ENCODE measurements at places on chromosomes 3 and 15. TPM values are rescaled to one million over a fixed set of nuclear protein-coding genes. Genes with fewer than 3 reads are reported as not detected.

The ACKR4 gene
- not detected for total RNA-seq

The TMEM40 gene
- not detected for total RNA-seq

The MAGEL2 gene
- 0.16 TPM for total RNA-seq

The RHCG gene
- total RNA-seq = not detected

The VIPR1 gene
- not detected for total RNA-seq

The KIF15 gene
- total RNA-seq = 0.47 TPM

The SMAD6 gene
- 3.5 TPM for total RNA-seq

The ECE2 gene
- total RNA-seq = not detected

The PLSCR4 gene
- total RNA-seq = 8.5 TPM

The CASR gene
- not detected for total RNA-seq

The NUSAP1 gene
- total RNA-seq = 6.6 TPM

The GOLGA6L22 gene
- total RNA-seq = not detected

The PP2D1 gene
- not detected for total RNA-seq

The CEP19 gene
- 7.2 TPM for total RNA-seq

The TMPRSS7 gene
- total RNA-seq = not detected

The FOXL2 gene
- total RNA-seq = 3.1 TPM

The CCDC54 gene
- total RNA-seq = not detected

The MAP1A gene
- 332 TPM for total RNA-seq

The ATP10A gene
- 0.62 TPM for total RNA-seq

The IL20RB gene
- 0.83 TPM for total RNA-seq

The THBS1 gene
- total RNA-seq = 1,987 TPM

The RAB6B gene
- total RNA-seq = 1.1 TPM

The FOXB1 gene
- total RNA-seq = not detected

The NPAP1 gene
- total RNA-seq = not detected

The LRTM1 gene
- total RNA-seq = 0.16 TPM

The DPPA4 gene
- not detected for total RNA-seq

The UQCC5 gene
- total RNA-seq = 22.1 TPM

The USP50 gene
- not detected for total RNA-seq

The ANXA2 gene
- total RNA-seq = 1,291 TPM

The HEXA gene
- total RNA-seq = 159 TPM

The EFHB gene
- not detected for total RNA-seq

The BMF gene
- 10.4 TPM for total RNA-seq

All from myocyte (in vitro differentiated cells).